ENCODE measurements at places on chromosomes 3 and 15.

DNA sequence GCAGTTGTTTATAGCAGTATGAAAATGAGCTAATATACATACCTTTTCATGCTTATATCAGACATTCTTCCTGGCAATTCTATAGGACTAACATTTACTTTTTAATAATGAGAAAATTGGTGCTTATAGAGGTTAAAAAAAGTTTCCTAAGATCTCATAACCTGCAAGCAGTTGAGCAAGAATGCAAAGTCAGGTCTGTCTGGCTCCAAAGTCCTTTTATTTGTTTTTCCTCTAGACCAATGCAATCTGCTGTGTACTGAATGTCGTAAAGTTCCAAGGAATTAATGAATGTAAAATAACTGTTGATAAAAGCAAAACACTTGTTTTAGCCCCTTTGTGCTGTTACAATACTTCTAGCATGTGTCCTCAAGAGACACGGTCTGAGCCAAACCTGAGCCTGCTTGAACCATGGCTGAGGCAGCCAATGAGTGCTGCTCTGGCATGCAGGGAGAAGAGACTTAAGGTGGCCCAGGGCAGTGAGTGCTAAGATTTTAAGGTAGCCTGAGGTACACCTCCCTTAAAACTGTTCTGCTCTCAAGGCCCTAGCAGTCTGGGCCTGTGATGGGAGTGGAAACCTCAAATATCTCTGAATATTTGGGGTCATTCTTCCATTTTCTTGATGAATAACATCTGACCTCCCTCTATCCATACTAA is 555.1 kb upstream of the NAALADL2 start:
- no peak for DNase-seq

DNA sequence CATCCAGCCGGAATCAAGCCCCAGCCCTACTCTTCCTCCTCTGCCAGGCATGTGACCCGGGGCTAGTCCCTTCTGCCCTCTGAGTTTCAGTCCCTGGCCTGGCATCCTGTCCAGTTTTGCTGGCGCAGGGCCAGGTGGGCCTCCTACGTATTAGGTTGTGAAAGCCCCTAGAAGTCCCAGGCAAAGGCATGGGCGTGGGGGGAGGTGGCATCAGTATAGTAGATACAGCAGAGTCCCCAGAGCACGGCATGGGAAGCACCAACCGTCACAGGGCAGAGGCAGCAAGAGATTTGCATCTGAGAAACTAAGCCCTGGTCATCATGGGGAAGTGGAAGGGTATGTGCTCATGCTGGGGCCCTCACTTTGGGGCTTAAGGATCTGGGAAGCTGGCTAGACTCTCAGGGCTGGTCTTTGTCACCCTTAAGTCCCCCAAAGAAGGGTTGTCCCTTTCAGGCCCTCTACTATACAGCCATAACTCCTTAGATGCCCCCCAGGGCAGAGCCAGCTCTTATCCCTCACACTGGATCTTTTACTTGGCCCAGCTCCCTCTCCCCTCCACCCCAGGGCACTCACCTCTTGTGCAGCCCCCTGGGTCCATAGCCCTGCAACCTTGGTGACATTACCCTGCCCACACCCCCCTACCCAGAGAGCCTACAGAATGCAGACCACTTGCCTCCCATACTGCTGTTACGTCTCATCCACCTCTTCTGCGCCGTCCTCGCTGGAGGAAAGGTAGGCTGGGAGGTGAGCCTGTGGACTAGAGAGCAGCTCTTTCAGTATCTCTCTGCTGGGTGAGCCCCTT is 11.3 kb downstream of the NBEAL2 start:
- DNase-seq = no peak

DNA sequence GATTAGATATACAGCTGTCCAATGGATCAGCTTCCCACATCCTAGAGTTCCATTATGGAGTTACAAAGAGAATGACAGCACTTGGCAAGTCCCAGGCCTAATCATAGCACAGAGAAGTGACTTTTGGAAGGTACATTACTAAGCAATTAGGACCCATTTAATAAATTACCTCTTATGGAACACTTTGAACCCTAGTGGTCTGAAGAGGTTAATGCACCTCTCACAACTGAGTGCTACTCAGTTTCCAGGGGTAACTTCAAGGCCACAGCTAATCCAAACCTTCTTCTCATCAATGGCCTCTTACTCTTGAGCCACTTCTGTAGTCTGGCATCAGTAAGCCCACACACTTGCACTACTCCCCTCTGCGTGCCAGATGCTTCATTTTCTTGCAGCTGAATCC is 34.9 kb upstream of the MEIS2 start:
- peak; percentile 22 for DNase-seq

- DNase-seq = no peak
Measured at GRCh38 chr3:185763347-185764005, 61.4 kb downstream of the IGF2BP2 start.

GRCh38 chr15:99925661-99926461 is 192.6 kb upstream of the LYSMD4 start:
- no peak for DNase-seq

- DNase-seq = no peak
Measured at GRCh38 chr3:159668990-159669476, 319.6 kb upstream of the IL12A start.

- DNase-seq = no peak
Measured at GRCh38 chr3:194640829-194641228, 7.6 kb upstream of the TMEM44 start.

GRCh38 chr3:98786364-98787006 is 23.3 kb downstream of the ST3GAL6 start:
- DNase-seq = no peak

GRCh38 chr3:137191133-137191923 is 233.5 kb downstream of the IL20RB start:
- DNase-seq = no peak

DNA sequence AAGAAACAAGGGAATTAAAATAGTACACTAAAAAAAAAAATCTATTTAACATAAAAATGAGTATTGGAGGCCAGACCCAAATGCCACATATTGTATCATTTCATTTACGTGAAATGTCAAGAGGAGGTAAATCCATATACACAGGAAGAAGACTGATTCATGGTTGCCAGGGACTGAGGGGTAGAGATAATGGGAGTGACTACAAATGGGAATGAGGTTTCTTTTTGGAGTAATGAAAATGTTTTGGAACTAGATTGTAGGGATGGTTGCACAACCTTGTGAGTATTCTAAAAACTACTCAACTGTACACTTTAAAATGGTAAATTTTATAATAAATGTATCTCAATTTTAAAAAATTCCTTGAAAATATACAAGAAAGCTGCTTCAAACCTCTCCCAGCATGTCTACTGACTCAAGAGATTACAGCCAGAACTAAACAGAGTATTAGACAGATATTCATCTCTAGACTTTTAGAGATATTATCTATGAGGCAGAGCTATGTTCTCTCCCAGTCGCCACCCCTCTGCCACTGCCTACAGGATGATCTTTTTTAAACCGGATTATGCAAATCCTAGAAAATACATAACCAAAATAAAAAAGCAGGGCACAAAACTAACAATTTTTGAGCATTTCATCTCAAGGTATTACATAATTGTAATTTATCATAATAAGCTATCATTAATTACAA is 6.2 kb downstream of the HLTF start:
- DNase-seq = no peak

DNA sequence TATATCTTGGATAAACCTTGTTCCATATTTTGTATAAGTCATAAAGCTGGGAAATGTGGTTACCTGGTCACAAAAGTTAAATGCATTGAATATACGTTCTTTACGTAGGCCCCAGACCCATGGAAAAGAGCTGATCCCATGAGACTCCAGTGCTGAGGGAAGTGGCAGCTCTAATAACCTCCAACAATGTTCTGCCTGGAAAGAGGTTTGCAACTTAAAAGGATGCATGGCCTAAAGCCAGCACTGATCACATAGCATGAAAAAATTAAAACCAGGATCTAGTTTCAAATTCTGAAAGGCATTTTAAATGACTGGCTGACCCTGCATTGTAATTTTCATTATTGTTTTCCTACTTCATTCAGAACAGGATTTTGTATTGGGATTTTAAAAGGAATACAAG is 27.9 kb upstream of the STRIT1 start:
- no peak for DNase-seq

GRCh38 chr15:28904541-28905315 is 19.0 kb downstream of the APBA2 start:
- DNase-seq = no peak

GRCh38 chr3:55427739-55428138 is 59.4 kb downstream of the WNT5A start:
- no peak for DNase-seq

DNA sequence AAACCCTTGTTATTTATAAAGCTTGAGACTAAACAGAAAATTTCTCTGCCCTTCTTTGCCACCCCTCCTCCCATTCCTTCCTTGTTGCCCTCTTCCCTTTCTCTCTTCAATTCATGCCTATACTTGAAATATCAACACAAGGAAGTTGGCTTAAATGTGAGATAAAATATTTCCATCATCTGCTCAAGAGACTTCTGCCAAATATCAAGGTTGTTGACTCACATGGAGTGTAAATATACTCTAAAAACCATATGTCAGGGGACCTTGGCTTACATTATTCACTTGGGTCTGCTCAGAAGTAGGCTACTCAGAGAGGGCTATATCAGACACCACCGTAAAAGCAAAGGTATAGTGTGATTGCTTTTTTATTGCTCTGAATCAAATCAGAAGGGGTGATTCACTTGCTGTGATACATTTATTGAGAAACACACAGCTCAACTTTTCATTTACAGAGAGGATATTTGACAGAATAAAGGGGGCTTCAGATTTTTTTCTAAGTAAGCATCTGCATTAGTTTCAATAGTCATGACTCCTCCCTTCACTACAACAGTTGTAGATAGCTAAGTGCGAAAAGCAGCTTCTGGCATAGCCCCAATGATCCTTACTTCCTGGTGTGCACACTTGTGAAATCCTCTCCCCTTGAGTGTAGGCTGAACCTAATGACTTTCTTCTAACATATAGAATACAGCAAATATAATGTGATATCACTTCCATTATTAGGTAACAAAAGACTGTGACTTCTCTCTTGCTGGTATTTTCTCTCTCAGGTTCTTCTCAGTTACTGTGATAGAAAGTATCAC is 386.2 kb downstream of the EFHB start:
- DNase-seq = no peak

DNA sequence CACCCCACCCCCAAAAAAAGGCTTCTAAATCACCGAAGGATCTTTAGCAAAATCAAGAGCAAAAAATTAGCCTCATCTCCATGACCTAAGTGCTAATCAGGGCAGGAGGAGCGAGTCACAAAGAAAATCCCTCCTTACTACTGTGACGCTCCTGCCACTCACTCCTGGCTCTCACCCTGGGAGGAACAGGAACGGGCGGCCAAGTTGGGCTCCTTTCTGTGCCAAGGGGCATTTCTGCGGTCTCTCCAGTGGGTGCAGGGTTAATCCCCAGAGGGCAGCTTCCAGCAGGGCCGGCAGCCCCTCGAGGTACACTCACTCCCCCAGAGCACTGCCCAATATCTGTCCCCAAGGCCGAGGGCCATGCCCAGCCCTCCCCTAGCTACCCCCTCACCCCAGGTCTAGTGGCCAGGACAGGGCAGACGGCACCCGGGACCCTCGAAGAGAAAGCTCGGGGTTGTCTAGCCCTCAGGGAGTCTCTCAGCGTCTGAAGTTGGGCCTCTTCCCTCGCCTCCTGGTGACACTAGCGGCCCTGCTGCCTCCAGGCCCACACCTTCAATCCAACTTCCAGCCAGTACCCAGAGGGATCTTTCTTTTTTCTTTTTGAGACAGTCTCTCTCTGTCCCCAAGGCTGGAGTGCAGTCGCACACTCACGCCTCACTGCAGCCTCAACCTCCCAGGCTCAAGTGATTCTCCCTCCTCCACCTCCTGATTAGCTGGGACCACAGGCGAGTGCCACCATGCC is 706 bp downstream of the CAV3 start:
- DNase-seq = no peak

DNA sequence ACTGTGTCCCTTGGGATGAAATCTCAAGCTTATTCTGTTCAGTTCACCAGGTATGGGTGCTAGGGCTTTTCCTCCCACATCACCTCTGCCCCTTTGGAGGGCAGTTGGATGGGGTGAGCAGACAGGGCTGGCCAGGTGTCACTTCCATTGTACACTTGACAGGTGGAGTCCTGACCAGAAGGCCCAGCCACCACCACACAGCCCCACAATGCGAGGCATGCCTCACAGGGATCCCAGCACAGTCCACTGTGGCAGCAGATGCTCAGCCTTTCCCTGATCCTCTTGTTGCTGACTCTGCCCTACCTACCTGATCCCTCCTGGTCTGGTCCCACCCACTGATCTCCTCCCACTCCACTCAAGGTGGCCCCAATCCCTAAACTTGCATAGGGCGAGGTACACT is 88.2 kb downstream of the ANP32A start:
- DNase-seq = no peak

Data from HEK293T (cell line).